Right lobe of liver (tissue), 6 donors: ENCODE measurements at places on chromosomes 1 and 21. TPM values are rescaled to one million over a fixed set of nuclear protein-coding genes. Genes with fewer than 3 reads are reported as not detected.

GRCh38 chr1:205581321-205581980, 50.4 kb downstream of the ELK4 start:
- DNase-seq: no peak

- no peak for DNase-seq
These were observed 66.9 kb downstream of the NFIA start for GRCh38 chr1:61149010-61149860.

- no peak for DNase-seq
These were observed 1.4 kb upstream of the ABCA4 start for GRCh38 chr1:94122201-94122970.

- peak; percentile 23 for DNase-seq
These were observed 17.5 kb downstream of the VASH2 start for GRCh38 chr1:212967801-212968200.

GRCh38 chr1:229070168-229070567, 200.7 kb upstream of the RAB4A start:
- DNase-seq: peak; percentile 77

KRTAP19-1 gene
- not detected for total RNA-seq

BCAR3 gene
- total RNA-seq: 9.7 TPM

SPRR1B gene
- total RNA-seq: not detected

WNT4 gene
- total RNA-seq: 0.07 TPM
